A549 treated with RU486 at 1 μM for 4 hours (cell line): ENCODE measurements at places on chromosomes 2 and 18. TPM values are rescaled to one million over a fixed set of nuclear protein-coding genes. Genes with fewer than 3 reads are reported as not detected.

The RGPD8 gene
- total RNA-seq, result 1.6 to 4.4 TPM (median 3.5 TPM) in 5 replicates

The SLC23A3 gene
- total RNA-seq, result 0.19 to 0.90 TPM (median 0.53 TPM) in 5 replicates

The SCG2 gene
- 0.82 to 1.5 TPM (median 1.2 TPM) in 5 replicates for total RNA-seq

The RNF152 gene
- total RNA-seq, result 0.01 to 0.15 TPM in 2 of 5 replicates, not detected in the others

The SP140 gene
- 0.08 to 0.39 TPM in 2 of 5 replicates, not detected in the others for total RNA-seq

The ANKRD62 gene
- not detected in 5 replicates for total RNA-seq

The NAPG gene
- total RNA-seq, result 9.3 to 11.2 TPM (median 10.4 TPM) in 5 replicates
